Motor neuron (in vitro differentiated cells): ENCODE measurements at places on chromosomes 2 and 18.
A peak's percentile ranks its signal among the peaks of the same experiment; 100 is the strongest.

DNA sequence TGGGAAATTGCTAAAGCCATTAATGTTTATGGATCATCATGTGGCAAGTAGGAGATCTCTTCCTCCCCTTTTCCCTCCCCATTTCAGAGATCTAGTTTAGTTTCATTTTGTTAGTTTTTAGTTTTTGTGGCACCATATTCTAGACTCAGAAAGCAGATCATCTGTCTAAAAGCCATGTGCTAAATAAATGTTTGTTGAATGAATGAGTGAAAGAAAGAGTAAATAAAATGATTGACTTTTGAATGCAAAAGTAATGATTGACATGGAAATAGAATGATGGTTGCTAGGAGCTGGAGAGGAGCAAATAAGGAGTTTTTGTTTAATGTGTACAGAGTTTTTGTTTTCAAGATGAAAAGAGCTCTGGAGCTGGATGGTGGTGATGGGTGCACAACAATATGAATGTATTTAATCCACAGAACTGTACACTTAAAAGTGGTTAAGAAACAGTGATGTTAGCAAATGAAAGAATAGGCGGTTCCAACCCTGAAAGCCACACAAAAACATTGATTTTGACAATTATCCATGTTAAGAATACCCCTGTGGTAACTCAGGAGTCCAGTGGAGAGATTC, 23.6 kb downstream of the TMEM178A start:
- ATAC-seq: no peak

GRCh38 chr2:32061973-32062861, 1.1 kb upstream of the SPAST start:
- no peak for ATAC-seq

DNA sequence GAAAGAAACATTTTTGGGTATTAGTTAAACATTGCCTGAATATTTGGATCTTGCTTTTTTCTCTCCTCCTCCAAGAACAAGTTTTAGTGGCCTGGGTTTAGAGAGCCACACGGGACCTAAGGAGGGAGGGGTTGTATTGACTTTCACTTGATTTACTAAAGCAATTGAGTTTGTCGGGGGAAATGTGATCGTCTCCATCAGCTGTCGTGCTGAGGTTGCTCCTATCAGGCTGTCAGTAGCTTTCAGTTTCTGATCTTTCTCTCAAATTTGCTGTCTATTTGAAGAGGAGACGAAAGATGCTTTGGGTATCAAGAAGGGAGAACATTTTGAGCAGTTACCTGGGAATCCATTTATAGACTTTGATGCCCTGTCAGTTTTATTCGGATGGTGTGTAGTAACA, 106.0 kb downstream of the SETBP1 start:
- peak; percentile 31 for ATAC-seq

DNA sequence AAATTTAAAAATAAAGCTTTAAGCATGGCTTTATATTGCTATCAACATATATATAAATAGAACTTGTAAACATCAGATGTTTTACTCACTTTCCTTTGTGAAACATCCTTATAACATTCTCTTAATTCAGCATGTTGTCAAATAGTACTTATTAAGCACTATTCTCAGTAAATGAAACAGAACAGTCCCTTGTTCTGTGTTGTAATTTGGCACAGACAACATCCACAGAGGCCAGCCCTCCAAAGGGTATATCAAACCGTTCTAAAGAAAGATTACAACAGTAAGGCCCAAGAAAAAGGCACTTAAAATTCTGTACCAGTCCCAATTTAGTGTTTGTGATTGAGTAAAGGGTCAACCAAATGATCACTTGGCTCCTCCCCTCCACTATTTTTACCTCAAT, 46.0 kb downstream of the GAREM1 start:
- ATAC-seq: no peak

DNA sequence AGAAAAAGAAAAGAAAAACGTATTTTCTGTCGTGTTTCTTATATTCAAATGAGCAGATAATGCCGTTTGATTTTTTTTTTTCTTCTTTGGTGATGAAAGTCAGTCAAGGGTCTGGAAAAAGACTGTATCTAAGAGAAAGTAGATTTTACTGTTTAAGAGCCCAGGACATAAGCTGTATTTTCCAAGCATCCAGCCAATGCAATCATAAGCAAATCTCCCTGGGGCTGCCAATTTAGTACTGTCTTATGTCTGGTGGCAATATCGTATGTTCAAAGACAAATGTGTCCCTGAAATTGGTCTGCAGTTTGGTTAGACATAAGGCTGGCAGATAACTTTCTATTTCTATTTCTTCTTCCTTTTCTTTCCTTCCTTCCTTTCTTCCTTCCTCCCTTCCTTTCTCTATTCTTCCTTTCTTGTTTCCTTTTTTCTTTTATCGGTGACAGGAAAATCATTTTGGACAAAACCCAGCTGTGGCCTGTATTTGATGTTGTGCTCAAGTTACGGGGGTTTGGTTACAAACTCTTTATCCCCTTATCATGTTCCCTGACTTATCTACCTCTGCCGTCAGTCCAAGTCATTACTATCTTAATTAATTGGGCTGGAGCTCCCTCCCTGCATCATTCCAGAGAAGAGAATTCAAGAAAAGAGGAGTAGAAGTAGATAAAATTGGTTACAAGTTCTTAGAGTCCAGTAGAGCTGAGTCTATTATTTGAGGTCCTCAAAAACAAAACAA, 683.4 kb upstream of the FSHR start:
- ATAC-seq: no peak

GRCh38 chr18:33682436-33682835, 104.4 kb downstream of the ASXL3 start:
- ATAC-seq: no peak

DNA sequence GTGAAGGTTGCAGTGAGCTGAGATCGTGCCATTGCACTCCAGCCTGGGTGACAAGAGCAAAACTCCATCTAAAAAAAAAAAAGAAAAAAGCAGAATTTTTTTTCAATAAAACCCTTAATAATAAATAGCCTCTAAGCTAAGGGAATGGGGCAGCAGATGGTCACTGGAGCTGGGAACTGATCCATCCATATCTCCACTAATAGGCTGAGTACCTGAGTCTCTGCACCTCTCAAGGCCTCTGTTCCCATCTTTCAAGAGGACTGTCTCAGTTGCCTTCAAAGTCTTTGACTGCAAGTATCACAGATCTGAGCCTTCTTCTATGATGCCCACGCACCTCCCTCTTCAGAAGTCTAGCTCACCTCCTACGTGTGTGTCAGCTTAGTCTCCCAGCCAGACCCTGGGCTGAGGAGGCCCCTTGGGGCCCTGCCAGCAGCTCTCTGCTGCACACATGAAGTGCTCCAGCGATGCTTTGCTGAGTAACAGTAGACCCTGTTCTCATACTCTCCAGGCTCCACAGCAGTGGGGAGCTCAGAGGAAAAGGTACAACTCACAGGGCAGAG, 32.9 kb downstream of the ST8SIA5 start:
- no peak for ATAC-seq

DNA sequence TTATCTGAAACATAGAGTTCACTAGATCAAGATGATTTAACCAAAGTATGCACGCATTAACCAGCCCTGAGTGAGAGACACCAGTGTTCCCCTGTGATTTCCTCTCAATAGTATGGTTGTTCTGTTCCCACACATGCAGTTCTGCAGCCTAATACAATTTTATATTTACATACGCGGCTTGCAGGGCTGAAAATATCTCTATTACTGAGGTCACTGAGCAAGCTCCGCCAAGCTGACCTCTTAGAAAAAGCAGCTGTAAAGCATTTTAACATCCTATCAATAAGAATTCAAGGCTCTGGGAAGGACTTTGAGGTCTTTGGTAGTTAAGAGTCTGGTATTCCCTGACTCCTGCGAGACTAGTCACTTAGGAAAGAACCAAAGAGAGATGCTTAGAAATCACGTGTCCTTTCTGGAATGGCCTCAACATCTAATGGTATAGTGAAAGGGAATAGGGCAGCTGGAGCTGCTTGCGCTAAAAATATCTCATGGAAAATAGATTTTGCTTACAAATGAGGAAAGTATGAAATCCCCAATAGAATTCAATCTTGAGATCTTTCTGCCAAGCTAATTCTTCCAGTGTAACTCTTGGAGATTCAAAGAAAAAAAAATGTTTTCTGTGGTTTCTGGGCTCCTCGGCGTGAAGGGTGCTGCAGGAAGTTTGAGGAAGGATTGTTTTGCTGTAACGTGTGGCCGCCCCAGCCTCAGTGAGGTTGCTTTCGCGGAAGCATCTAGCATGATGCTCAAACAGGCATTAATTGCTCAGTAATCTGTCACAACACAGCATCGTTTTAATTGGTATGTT, 59.2 kb downstream of the DOCK10 start:
- peak; percentile 89 for ATAC-seq

DNA sequence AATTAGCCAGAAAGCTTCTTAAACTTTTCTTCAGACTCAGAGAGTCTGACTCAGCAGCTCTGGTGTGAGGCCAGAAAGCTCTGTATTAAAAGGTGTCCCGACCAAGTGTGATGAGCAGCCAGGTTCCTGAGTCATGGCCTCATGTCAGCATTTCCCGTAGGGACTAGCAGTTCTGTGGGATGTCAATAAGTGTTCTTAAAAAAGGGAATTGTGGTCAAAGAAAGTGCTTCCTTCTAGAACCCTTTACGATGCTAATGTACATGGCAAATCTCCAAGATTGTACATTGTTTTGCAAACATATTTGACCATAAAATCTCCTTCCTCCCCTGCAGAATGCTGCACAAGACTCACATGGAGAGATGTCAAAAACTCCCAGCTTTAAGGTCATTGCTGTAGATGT, 80.1 kb downstream of the PLA2R1 start:
- no peak for ATAC-seq

DNA sequence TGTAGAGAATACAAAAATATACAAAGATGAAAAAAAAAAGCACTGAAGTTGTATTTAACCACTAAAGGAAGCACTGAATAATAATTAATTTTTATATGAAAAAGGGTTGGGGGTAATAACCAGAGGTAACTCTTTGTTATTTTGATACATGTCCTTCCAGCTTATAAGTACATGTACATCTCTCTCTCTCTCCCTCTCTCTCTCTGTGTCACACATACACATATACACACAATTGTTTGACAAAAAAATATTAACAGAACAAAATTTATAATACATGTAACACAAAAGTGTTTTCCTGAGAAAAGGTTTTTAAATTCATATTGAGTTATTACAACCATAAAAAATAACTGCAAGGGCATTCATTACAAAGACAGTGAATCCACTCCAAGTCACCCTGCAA, 4.6 kb downstream of the WIPF1 start:
- ATAC-seq: no peak

DNA sequence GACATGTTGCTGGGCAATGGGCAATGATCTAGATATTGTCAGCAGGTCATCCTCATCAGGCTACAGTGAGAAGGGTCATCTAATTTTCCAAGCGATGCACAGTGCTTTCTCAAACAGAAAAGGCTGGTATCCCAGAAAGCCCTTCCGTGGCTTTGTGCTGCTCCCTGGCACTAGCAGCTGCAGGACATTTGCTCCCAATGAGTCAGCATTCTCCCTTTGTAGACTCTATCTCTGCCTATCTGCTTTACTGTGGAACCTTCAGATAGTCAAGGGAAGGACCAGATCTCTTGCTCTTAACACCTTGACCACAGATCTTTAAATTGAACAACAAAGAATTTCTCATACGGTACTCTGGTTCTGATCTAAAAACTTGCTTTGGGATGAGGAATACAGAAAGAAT, 101.4 kb downstream of the CDH2 start:
- ATAC-seq: peak; percentile 61

GRCh38 chr2:120894966-120895365, 159.3 kb downstream of the GLI2 start:
- ATAC-seq: no peak

- ATAC-seq: peak; percentile 16
Observed at GRCh38 chr2:240628808-240629618, 3.7 kb downstream of the GPR35 start.

DNA sequence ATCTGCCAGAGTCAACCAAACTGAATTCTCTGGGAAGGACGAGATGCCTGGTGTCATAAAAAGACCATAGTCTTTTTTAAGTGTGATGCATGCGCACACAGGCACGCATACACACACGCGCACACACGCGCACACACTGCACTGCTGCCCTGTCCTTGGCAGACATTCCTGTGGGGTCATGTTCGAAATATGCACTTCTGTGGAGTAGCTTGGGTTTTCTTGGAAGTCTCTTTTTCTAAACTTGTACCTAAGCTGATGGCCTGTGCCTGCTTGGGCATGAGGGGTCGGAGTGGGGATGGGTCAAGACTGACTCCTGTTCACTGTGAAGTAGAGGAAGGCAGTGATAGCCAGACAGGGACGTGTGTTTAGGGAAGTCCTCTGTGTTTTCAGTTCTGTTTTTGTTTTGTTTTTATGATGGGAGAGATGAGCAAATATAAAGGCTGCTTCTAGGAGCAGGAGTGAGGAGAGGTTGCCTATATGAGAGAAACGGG, 4.0 kb upstream of the RMC1 start:
- no peak for ATAC-seq

DNA sequence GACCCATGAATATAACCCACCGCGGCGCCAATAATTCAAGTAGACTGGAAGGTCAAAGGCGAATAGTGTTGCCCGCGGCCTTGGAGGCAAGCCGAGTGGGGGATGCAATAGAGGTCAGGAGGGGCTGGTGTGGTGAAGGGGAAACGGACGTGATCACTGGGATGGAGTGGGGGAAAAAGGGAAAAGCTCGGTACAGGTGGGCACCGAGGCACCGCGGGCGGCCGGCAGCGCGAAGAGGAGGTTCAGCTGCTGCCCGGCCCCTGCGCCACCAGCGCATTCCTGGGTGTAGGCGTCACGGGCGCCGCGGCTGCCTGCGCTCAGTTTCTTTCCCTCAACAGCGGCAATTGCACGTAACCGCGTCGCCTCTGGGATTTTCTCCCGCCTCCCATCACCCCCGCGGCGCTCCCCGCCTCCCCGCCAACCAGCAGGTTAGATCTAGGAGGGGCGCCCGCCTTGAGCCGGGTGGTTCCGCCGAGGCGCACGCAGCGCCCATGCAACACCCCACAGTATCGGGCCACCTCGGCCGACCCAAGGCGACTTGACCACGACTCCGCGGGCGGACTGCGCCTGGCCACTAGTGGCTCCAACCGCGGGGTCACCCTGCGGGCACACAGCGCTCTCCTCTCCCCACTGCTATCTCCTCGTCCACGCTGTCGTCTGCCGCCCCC, 1.5 kb downstream of the RND3 start:
- peak; percentile 9 for ATAC-seq

- no peak for ATAC-seq
Observed at GRCh38 chr2:172195836-172196376, 93.2 kb upstream of the DLX2 start.

- ATAC-seq: peak; percentile 30
Observed at GRCh38 chr18:26710470-26711096, 154.9 kb downstream of the AQP4 start.

- no peak for ATAC-seq
Observed at GRCh38 chr2:239393388-239393940, 7.4 kb downstream of the HDAC4 start.

- no peak for ATAC-seq
Observed at GRCh38 chr2:210268281-210268680, 43.0 kb upstream of the ACADL start.
